Vagina (tissue), 2 donors: ENCODE measurements at places on chromosomes 11 and 22.

DNA sequence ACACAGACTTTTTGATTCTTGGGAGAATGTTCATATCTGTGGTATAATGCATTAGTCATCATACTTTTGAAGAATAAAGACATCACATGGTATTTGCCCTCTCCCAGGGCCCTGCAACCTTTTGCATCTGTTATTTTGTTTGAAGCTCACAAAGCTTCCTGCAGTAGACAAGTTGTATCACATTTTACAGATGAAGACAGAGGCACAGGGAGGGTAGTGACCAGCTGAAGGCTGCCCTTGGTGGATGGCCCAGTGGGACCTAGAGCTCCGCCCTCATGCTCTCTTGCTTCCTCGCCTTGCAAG lies 66.4 kb downstream of the UBASH3B start:
- DNase-seq: no peak

DNA sequence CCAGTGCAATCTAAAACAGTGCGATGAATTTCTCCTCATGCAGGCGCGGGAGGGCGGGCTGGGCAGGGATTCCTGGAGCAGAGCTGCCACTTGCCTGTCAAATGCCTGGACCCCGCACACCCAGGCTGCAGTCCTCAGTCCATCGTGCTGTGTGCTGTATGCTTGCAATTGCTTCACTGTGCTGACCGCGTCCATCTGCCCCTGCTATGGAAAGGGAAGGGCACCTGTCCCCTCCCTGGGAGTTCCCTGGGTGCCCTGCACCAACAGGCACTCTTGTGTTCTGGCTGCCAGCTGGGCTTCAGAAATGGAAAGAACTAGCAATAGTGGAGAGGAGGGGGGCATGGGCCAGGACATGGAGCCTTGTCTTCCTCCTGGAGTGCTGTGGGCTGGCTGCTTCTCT lies 185.4 kb upstream of the B3GAT1 start:
- DNase-seq: peak; percentile 81

DNA sequence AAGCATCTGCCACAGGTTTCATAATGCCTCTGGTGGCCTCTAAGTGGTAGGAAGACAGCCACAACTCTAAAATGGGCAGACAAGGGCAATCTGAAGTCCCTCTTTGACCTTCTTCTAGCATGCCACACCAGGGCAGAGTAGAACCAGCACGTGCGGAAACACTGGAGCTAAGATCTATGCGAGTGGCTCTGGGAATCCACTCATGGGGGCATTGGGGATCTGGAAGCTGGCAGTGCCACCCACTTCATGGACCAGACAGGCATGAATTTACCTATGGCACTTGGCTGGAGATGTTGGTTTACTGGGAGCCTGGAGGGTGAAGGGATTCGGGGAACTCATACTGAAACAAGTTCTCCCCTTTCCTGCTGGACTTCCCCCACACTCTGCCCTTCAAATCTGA lies 337.4 kb downstream of the MIAT start:
- DNase-seq: no peak

DNA sequence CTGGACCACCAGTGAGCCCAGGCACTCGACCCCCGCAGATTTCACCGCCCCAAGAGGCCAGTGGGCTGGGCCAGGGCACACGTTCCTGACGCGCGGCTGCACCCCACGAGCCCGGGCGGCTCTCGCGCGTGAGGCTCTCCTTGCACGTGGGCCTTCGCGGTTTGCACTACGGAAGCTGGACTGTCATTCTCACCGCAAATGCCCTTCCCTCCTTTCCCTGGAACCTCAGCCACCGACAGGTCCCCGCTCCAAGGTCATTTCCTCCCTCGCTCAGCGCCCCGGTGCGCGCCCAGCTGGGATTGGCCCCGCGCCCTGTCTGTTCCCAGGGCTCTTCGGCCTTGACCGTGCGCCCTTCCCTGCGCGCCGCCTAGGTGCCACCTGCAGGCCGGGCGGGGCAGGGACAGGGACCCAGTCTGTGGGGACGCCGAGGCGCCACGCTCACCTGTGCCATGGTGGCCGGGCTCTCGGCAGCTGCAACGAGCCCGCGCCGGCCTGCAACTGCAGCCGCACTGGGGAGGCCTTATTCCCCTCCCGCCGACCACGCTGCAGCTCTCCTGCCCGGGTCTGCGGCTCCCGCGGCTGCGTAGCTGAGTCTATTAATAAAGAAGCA lies 2.1 kb upstream of the CPT1A start:
- no peak for DNase-seq

- DNase-seq: no peak
These were observed 79.0 kb downstream of the DDX10 start for GRCh38 chr11:108743851-108744250.

DNA sequence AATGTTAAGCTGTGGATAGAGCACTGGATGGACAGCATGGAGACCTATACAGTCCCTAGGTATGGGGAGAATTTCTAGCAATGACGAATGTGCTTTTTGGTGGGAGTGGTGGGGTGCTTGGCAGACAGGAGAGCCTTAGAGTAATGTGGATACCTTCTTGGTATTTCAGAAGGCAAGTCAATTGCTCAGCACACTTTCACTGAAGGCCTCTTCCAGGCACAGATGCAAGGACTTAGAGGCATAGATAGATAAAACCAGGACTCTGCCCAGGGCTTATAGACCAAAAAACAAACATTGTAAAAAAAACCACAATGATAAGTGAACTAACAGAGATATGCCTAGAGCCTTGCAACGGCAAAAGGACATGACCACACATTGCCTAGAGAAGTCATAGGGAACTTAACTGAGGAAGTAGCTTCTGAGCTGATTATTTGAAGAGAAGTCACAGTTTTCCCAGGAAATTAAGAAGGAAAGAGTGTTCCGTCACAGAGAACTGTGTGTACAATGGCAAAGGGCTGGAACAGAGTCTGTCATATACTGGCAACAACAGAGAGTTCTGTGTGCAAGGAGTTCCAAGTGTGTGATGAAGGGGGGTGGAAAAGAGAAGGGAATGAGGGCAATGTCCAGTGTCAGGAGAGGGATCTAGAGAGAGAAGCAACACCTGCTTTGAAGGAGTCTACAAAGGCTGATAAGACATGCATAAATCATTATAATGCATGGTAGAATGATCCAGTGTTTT lies 65.9 kb upstream of the PICALM start:
- DNase-seq: no peak

DNA sequence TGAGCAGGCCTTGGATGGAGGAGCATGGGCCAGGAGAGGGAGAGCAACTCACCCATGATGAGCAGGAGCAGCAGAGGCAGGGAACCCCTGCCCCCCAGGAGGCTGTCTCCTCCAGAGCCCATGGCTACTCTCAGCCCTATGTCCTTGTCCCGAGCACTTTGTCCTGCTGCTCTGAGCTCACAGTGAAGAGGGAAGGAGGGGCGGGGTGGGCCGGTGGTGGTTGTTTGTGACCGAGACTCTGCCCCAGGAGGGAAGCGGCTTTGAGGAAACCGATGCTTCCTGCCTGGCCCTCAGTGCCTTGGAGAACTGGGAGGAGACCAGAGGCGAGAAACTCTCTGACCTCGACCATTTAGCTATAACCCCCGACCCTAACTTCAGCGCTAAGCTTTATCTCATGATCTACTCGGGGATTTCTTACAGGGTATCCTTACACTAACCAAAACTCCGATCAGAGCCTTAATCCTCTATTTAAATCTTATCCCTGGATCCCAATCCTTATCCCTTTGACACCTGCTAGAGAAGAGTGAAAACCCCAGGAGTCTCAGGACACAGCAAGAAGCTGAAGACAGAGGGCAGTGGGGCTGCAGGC lies at the start of gene ROBO4:
ROBO4 (minus strand) TSS at position 192 of the 589 bp plus-strand sequence; CDS start at position 122, 70 bp downstream.
- peak; percentile 85 for DNase-seq

DNA sequence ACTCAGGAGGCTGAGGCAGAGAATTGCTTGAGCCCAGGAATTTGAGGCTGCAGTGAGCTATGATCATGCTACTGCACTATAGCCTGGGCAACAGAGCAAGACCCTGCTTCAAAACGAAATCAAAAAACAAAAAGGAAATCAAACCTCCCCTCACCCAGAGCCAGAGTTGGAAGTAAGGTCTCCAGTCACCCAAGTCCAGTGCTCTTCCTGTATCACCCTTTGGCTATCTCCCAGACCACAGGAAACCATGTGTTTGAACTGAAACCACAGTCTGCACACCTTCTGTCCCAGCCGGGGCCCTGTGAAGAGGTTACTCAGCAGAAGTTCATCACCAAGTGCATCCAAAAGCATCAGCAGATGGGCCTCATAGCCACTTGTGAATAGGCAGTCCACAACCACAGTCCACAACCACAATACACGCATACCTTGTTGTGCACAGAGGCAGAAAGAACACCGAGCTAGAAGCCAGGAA lies 4.6 kb downstream of the MYH9 start:
- no peak for DNase-seq

- DNase-seq: no peak
These were observed 3.4 kb upstream of the ASCL2 start for GRCh38 chr11:2273771-2274170.

DNA sequence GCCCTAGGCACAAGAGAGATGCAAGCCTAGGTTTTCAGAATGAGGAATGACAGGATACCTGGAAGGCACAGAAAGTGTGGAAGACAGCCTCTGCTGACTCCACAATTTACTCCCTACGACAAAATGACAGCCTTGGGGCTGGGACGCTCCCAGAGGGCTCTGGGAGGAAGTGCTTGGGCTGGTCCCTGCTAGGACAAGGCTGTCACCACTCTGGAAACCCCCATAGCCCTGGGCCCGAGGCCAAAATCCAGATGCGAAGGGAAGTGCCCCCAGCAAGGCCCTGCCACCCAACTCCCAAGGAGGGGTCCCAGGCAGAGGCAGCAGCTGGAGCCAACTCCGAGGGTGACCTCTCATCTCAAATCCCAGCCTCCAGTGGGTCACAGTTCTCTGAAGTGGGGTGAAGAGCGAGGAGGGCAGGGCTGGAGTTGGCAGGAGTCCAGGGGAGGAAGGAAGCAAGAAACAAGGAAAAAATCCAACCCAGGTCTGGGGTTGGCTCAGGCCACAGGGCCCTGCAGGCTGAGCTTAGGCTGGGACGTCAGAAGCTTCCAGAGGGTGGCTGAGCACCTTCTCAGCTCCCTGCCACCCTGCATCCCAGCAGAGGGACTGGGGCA lies 6.3 kb upstream of the CDC42EP2 start:
- no peak for DNase-seq

DNA sequence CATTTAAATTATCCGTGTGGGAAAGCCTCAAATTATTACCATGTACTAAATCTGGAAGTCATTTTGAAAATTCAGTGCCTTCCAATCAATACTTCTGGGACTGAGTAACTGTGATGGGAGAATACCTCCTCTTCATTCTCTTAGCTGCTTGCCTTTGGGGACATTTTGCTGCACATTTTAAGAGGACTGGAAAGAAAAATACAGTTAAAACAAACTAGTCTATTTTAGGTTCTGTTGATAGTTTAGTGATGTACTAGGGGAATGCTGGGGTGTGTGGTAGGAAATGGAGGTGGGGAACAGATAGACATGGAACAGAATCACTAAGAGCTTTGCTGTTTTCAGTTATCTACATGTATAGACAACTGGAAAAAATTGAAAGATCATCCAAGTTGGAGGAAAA lies 65.7 kb upstream of the APOA1 start:
- DNase-seq: no peak

GRCh38 chr11:65043881-65044501 lies 3.0 kb downstream of the SAC3D1 start:
- no peak for DNase-seq

DNA sequence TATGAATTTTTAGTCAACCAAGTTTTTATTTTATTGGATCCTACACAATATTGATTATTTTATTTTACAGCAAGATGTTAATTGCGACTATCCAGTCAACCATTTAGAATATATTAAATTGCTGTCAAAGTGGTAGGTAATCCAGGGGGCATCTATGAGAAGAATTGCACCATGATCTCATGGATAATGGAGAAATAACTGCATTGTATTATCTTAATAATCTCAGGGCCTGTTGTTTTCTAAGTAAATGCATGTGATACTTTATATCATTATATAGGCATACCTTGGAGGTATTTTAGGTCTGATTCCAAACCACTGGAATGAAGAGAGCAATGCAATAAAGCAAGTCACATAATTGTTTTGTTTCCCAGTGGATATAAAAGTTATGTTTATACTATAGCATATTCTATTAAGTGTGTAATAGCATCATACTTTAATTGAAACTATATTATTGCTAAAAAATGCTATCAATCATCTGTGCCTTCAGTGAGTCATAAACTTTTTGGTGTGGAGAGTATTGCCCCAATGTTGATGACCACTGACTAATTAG lies 595.4 kb upstream of the CHORDC1 start:
- DNase-seq: no peak

DNA sequence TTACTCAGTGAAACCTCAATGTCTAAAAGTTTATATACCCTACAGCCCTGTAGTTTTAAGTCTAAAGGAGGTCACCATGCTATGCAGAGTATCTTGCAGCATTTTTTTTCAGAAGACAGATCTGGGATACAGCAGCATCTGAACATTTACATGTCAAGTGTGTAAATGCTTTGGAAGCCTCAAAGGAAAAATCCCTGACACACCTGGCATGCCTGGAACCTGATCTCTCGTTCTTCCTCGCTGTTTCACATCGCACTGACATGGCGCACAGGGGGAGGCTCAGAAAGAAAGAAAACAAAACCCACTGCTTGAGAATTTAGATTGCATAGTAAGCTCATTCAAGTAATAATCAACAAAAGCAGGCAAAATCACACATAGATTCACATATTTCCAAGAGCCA lies 31.0 kb downstream of the PAX6 start:
- no peak for DNase-seq

- DNase-seq: no peak
These were observed 1008.0 kb downstream of the FAM181B start for GRCh38 chr11:81725701-81726100.

DNA sequence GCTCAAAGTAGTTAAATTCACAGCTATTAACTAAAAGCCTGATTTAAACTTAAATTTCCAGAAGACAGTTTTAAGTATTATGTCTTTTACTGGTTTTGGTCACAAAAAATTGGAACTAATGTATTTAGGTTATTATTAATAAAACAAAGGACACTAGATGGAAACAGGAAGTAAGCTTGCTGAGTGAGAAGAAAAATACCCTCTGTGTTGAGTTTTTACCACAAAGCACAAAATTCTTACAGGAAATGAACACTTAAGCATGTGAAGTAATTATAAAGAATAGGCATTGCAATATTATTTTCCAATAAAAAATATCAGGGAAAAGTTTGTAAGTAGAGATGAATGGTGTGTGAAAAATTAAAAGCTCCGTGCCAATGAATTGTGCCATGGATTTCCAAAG lies 46.3 kb downstream of the PIK3C2A start:
- no peak for DNase-seq

GRCh38 chr22:25630447-25630846 lies 66.0 kb downstream of the GRK3 start:
- no peak for DNase-seq

DNA sequence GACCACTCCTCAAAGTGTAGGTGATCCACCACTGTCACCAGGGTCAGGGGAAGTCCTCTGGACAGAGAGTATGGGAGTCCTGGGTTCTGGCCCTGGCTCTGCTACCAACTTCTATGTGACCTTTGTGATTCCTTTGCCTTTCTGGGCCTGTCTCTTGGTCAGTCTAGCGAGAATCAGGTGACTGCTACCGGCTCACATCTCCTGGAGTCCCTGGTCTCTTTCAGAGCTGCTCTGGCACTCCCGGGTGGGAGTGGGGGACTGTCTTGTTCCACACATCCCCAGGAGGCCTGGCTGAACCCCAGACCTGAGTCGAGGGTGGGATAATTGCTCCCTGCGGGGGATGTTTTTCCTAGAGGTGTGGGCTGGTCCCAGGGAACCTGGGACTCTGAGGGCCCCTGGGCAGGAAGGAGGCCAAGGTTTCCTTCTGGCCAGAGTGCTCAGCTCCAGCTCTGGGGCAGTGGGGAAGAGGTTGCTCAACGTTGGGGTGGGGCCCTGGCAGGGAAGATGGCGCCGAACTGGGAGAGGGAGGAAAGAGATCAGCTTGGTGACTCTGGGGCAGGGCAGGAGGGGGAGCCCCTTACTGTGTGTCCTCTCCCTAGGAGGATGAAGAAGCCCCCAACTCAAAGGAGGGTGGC lies 2.1 kb downstream of the SOX10 start:
- no peak for DNase-seq
